HCEC 1CT (cell line): ENCODE measurements at places on chromosomes 16 and 17.
A peak's percentile ranks its signal among the peaks of the same experiment; 100 is the strongest.

GRCh38 chr16:2039274-2040031 is 8.2 kb downstream of the NTHL1 start:
- DNase-seq: peak; percentile 89

GRCh38 chr16:54473226-54473993 is 186.8 kb upstream of the IRX3 start:
- no peak for DNase-seq

DNA sequence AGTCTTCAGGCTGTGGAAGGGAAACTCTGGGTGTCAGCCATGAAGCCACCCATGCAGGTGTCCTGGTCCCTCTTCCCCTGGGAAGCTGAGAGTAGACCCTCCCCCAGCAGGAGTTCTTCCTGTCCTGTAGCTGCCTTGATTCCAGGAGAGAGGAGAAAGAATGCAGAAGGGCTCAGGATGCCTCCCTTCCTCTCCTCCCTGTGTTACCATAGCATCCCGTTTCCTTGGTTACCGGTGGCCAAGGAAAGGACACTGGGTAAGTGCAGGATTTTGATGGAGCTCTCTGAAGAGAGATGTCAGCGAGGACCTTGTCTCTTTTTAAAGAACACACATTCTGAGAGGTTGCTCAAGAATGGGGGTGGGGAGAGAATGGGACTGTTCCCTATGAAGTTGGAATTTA is 304.1 kb upstream of the N4BP1 start:
- DNase-seq: no peak

GRCh38 chr16:1839554-1839953 is 12.5 kb downstream of the FAHD1 start:
- no peak for DNase-seq

GRCh38 chr17:17435323-17435722 is 41.5 kb upstream of the MED9 start:
- DNase-seq: peak; percentile 89

- DNase-seq: no peak
Measured at GRCh38 chr17:83190004-83190385, 110.6 kb downstream of the METRNL start.

DNA sequence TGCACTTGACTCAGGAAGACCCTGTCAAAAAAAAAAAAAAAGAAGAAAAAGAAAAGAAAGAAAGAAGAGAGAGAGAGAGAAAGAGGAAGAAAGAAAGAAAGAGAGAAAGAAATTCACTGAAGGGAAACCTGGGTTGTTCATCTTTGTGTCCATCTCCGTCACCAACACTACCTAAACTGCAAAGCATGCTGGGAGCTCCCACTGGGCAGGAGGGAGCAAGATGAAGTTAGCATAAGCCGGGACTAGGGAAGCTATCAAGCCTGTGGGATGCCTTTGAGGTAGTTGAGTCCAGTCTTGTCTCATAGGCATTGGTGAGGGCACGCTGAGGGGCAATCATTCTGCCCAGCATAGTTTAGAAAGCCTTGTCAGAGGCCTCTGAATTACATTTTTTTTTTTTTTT is 7.6 kb upstream of the CBFB start:
- no peak for DNase-seq

GRCh38 chr17:63390090-63390489 is 56.0 kb downstream of the CYB561 start:
- no peak for DNase-seq
